ENCODE measurements at places on chromosomes 11 and 22.
A peak's percentile ranks its signal among the peaks of the same experiment; 100 is the strongest.

DNA sequence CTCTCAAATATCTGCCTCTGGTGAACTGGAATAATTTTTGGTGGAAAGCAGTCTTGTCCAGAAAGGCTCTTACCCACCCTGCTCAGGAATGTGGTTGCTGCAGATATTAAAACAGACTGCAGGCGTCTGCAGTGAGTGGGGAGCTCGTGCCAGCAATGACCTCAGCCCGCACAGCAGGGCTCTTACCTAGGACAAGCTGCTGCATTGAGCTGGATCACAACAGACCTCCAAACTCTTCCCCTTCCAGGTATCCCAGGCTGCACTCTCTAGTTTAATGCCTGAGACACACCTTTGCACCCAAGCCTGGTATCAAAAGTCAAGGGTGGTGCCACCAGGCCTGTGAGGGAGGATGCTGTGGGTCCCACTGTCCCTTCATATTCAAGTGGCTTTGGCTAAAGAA, 69.7 kb upstream of the CDON start:
- peak; percentile 32 for DNase-seq

DNA sequence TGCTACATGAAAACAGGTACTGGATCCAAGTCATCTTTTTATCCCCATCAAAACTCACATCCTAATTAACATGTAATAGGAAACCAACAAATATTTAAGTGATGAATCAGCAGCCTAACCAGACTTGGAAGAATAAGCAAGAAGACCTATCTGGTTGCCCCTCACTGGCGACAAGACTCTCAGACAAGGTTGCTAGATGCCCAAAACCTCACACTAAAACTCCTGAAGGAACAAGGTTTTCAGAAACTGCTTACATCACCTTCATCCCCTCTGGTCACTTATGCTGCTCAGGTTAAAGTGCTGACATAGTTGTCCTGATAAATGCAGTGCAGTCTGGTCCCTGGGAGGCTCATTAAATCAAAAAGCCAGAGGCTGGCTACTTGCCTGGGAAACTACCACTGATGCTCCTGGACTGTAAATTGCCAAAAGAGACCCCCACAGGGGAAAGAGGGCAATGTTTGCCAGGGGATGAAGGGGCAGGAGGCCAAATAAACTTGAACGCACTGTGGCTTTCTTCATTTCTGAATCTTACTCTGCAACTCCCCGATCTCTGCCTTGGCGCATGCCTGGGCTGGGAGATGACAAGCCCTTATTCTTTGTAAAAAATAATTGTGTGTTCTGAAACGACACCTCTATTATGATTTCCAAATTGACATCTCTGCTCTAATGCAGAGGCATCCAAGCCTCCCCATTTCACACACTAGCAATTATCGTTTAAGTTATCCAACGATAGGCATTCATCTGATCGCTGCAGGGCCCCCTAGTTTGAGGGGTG, 72.7 kb downstream of the AMBRA1 start:
- DNase-seq, result peak; percentile 84

GRCh38 chr22:31944700-31945442, 536 bp downstream of the YWHAH start:
- no peak for DNase-seq

DNA sequence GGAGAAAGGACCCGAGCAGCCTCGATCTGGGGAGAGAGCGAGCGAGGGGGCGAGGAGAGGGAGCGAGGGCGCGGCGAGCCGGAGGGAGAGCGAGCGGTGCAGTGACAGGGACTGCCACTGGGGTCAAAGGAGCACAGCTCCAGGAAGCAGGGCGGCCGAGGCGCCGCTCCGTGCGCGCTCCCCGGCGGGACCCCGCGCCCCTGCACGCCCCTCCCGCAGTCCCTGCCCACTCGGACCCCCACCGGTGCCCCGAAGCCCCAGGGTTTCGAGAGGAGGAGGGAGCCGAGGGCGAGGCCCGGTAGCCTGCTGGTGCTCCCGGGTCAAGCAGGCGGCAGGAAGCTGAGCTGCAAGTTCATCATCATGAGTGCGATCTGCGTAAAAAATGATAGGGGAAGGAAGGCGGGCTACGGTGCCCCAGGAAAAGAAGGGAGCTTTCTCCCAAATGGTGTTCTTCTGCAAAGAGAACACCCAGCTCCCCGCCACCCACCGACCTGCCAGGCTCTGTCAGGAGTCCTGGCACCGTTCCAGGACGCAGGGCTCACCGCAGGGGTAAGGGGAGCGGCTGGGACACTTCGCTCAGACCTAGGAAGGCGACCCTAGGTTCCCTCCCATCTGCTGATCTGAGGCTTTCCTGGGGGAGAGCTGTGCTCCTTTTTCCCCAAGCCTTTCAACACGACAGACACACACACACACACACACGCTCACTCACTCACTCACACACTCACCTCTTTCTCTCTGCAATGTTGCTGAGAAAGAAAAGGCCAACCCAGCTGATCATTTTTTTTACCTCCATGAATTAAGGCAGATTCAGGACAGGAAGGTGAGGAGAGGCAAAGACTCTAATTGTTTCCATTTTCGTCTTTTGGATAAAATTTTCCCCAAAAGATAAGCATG, at the start of gene MPPED2:
MPPED2 (minus strand) TSS at position 103 of the 894 bp plus-strand sequence. CDS start 5,980 bp downstream, outside the sequence.
- DNase-seq, result no peak

GRCh38 chr22:49007013-49007653, 820.5 kb downstream of the BRD1 start:
- DNase-seq, result no peak

- no peak for DNase-seq
Observed at GRCh38 chr11:15817001-15817400, 539.3 kb downstream of the SOX6 start.

- DNase-seq, result no peak
Observed at GRCh38 chr11:17607591-17608570, 60.8 kb downstream of the OTOG start.

- DNase-seq, result no peak
Observed at GRCh38 chr11:6705905-6706535, 22.9 kb upstream of the MRPL17 start.

DNA sequence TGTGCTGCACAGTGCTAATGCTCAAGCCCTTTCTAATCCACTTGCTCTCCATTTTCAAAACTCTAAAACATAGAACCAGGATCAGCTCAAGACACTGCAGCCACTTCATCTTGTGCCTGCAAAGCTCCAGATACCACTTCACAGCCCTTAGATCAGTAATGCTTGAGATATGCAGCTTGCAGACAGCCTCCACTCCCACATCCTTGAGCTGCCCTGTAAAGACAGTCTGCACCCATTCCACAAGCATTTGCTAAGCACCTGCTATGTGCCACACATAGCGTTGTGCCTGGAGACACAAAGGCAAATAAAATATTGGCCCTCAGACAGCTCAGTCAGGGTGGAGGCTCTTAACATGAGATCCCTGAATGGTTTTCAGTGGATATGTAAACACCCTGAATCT, 192.5 kb upstream of the SNX19 start:
- no peak for DNase-seq

DNA sequence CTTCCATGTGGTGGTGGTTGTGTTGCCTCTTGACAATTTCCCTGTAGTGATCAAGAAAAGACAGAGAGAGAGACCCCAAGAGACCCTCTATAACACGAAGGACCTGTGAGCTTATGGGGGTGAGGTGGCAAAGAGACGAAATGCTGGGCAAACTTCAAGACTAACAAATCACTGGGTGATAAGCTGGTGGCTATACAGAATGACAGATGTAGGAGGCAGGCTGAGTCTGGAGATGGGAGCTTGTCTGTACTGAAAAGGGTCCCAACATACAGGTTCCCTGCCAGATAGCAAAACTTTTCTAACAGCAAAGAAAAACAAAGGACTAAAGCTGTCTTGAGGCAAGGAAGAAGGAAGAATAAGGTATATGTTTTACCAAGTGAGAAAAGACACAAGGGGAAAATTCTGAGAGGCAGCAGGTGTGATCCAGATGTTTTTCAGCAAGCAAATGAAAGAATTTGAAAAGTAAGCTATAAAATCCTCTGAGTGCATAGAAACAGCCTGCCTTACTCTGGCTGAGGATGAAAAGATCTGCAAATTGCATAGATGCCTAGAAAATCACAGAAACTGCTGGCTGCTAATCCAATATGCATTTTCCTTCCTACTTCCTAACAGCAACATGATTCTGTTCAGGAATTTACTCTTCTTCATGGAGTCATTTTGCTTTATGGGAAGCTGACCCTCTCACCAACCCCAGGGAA, 21.9 kb upstream of the LYVE1 start:
- no peak for DNase-seq

GRCh38 chr11:114036147-114036811, 23.2 kb upstream of the ZBTB16 start:
- DNase-seq, result no peak

GRCh38 chr22:19775496-19776325, 15.1 kb downstream of the TBX1 start:
- no peak for DNase-seq

DNA sequence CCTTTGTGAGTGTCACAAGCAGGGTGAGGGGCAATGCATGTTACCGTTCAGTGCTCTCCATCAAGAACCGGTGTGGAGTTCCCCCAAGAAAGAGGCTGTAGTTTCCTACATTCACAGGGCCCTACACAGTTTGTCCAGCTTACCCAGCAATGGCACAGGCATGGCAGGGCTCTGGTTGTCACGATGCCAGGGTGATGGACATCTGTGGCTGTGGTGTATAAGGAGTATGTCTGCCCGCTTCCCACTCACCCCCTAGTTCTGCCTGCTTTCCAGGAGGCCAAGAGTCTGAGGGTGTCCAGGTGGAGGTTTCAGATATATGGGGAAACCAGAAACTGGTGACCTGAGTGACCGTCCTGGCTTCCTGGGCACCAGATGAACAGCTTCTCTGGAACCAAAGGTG, 116.1 kb downstream of the PKNOX2 start:
- no peak for DNase-seq

- no peak for DNase-seq
Observed at GRCh38 chr11:131666617-131667016, 296.2 kb downstream of the NTM start.

DNA sequence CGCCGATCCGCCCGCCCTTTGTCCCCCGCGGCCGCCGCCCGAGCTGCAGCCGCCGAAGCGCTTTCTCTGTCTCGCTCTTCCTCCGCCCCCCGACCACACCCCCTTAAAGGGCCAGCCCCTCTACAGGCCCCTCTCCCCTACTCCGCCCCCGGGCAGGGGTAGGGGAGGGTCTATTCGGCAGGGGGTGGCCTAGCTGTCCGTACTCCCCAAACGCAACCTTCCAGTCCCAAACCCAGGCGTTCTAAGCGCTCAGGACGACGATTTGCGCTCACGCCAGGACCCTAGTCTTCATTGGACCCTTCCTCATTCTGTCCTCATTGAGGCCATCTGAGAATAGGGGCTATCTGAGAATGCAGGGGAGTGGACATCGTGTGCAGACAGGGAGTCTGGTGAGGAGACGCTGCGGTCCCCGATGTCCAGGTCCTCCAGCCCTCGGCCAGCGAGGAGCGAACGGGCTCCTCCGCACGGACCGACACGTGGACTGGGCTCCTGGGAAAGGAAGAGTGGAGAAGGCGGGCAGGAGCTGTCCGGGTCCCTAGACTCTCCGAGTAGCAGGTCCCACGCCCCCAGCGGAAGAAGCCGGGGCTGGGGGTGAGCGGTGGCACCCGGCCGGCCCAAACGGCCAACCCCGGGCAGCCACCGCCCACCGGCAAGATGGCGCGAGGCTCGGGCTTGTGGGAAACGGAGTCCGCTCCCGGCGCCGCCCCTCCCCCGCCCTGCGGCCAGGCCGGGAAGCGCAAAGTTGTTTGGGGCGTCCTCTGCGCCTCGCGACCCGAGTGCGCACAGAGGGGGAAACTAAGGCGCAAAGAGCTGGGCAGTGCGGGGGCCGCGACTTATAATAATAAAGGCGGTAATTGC, at the start of gene PPP1R14B:
PPP1R14B (minus strand) TSS at position 73 of the 858 bp plus-strand sequence. CDS start 270 bp downstream, outside the sequence.
- DNase-seq, result peak; percentile 75

DNA sequence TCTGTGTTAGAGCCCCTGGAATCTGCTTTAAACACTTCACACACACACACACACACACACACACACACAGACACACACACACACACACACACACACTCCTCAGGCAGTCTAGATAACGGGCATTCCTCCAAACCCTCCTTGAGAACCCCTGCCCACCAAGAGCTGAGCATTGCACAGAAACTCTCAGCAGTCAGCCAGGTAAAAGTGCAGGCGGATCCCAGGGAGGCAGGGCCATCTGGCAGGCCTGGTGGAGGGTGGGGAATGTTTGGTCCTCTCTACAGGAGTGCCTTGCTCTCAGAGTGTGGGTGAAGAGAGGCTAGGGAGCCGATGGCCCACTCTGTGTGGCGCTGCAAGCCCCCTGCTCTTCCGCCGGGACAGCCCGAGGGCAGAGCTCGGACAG, 190.2 kb downstream of the BUD13 start:
- no peak for DNase-seq

DNA sequence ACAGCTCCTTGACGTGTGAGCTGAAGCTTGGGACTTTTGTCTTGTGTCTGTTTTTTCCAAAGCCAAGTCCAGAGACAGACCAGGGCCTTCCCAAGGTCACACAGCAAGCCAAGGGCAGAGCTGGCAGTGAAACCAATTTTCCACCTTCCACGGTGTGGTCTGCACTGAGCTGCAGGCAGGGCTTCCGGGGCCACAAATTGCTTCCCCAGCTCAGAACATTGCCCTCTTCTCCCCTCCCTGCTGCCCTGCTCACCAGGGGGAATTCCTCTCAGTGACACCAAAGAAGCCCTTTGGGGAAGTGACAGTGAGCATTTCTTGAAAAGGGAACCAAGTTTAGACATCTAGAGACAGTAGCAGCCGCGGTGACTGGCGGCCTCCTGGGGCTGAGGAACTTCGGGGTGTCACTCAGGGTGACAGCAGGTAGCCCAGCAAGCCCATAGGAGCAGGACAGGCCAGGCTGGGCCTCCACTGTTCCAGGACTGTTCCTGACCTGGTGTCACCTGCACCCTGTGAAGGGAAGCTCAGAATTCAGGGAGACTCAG, 9.2 kb downstream of the FXYD2 start:
- DNase-seq, result no peak

DNA sequence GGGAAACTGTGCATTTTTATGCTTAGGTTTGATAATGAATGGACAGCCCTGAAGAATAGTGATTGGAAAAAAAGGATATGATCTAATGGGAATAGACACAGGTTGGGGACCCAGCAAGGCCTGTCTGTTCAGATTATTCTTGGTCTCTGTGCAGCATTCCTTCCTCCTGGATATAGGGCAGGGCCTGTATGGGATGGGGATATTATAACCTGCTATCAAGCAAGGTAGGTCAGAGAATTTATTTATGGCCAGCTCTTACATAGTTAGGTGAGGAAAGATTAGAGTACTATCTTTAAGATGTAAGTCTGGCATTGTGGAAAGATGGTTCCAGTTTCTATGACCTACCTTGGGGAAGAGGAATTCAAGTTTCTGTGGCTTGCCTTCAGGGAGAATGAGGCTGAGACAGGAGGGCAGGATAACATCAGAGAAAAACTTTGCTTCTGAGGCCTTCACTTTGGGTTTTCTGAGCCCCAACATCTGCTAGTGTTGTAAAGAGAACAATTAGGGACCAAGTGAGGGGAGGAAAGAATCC, 8.5 kb upstream of the BIRC2 start:
- DNase-seq, result no peak

GRCh38 chr11:113065330-113065729, 104.1 kb downstream of the NCAM1 start:
- no peak for DNase-seq

Measured in NCI-H446 treated with DMSO at 0.1 percent for 48 hours (cell line).